ENCODE measurements at places on chromosomes 4 and X. TPM values are rescaled to one million over a fixed set of nuclear protein-coding genes. Genes with fewer than 3 reads are reported as not detected.

DNA sequence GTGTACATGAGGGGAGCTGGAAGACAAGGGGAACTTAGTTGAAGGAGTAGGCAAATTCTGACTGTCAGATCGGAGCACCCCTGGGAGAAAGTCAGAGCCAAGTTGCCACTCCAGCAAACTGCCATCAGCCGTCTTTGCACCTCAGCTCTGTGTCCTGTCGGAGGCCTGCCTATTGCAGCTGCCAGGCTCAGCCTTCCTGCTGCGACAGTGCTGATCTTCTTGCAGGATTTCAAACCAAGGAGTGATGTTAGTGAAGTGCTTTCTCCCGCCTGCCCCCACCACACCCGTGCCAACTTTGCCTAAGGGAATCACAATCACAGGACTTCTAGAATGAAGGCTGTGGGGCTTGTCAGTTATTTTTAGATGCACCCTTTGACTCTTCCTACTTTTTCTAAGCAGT is 185.3 kb downstream of the KIT start:
- no peak for DNase-seq

The UTP3 gene
- total RNA-seq, result 18.8 TPM

DNA sequence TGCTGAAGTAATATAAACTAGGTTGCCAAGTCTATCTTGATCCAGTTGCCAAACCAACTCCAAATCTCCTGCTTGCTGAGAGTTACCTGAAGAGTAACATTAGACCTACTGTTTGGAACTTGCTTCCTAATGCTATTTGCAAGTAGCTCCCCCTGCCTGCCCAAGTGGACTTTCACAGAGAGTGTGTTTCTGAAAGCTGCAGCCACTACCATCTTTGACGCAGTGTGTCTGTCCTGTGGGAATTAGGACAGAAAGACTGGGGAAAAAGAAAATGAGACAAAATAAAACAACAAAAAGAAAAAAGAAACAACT is 195.0 kb upstream of the HS3ST1 start:
- DNase-seq, result no peak

The GPC3 gene
- total RNA-seq, result 307 TPM

GRCh38 chrX:54024350-54024749 is 19.9 kb downstream of the PHF8 start:
- DNase-seq, result no peak

DNA sequence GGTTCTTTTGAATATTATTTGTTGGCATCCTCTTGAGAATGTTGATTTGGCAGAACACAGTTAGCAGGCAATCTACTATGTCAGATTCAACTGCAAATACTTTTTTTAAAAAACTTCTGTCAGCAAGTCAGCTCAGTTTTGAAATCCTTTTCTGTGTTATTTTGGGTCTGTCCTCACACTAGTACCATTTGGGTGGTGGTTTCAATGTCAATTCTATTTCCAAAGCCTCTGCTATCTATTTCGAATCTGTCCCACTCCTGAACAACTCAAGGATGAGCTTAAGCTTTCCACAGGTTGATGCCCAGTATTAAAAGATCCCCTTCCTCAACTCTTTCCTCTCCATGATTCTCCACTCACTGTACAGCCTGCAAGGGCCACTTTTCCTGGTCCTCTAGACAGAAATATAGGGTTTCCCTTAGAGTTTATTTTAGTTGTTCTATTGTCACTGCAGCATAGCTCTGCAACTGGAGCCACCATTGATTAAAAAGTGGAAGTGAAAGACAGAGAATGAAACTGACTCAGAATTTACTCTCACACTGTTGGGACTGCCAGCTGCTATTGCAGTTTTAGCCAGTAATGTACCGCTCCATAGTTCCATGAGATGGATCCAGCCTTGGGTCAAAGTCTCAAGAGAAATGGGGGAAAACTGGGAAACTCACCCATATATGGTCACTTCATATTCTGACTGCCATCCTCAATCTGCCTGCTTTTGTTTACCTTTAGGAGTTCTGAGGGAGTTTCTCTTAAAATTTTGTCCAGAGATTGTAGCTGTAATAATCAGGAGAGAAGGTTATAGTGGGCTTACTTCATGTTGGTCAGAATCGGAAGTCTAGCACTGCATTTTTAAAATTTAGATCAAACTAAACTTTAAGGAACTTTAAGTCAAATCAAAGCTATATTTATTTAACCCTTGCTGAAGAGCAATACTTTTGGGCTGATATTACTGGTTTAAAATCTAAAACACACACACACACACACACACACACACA is 14.6 kb downstream of the HDX start:
- no peak for DNase-seq

- DNase-seq, result no peak
Measured at GRCh38 chr4:182400790-182401189, 157.6 kb downstream of the TENM3 start.

The ADAD1 gene
- total RNA-seq, result not detected

- DNase-seq, result no peak
Measured at GRCh38 chr4:176274441-176274840, 5.4 kb upstream of the ASB5 start.

The SERTM2 gene
- total RNA-seq, result 0.10 TPM

GRCh38 chrX:14718403-14718802 is 154.5 kb downstream of the FANCB start:
- no peak for DNase-seq

The CT47A1 gene
- total RNA-seq, result not detected

- DNase-seq, result no peak
Measured at GRCh38 chr4:129623233-129623875, 527.4 kb downstream of the C4orf33 start.

The TCP11X2 gene
- not detected for total RNA-seq

GRCh38 chr4:126647756-126648397 is 984.9 kb upstream of the INTU start:
- no peak for DNase-seq

The WWC2 gene
- 24.0 TPM for total RNA-seq

The TMEM33 gene
- 34.4 TPM for total RNA-seq

- peak; percentile 97 for DNase-seq
Measured at GRCh38 chr4:99205153-99205979, 13.7 kb downstream of the ADH6 start.

- DNase-seq, result no peak
Measured at GRCh38 chrX:153639177-153640044, 7.6 kb upstream of the DUSP9 start.

DNA sequence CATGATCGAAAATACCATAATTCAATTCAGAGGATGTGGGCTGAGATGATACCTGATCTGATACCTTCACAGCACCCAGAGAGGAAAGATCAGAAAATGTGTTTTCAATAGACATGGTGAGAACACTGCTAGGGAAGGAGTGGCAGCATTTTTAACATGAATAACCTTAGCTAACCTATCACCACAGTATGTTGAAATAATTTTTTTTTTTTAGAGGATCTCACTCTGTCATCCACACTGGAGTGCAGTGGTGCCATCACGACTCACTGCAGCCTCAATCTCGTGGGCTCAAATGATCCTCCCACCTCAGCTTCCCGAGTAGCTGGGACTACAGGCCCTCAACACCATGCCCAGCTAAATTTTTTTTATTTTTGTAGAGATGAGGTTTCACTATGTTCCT is 90.5 kb upstream of the RAPGEF2 start:
- DNase-seq, result no peak

GRCh38 chrX:57583477-57583876 is 8.3 kb upstream of the ZXDB start:
- no peak for DNase-seq

The GASK1B gene
- 46.3 TPM for total RNA-seq

- DNase-seq, result no peak
Measured at GRCh38 chr4:46922205-46922604, 13.2 kb upstream of the COX7B2 start.

DNA sequence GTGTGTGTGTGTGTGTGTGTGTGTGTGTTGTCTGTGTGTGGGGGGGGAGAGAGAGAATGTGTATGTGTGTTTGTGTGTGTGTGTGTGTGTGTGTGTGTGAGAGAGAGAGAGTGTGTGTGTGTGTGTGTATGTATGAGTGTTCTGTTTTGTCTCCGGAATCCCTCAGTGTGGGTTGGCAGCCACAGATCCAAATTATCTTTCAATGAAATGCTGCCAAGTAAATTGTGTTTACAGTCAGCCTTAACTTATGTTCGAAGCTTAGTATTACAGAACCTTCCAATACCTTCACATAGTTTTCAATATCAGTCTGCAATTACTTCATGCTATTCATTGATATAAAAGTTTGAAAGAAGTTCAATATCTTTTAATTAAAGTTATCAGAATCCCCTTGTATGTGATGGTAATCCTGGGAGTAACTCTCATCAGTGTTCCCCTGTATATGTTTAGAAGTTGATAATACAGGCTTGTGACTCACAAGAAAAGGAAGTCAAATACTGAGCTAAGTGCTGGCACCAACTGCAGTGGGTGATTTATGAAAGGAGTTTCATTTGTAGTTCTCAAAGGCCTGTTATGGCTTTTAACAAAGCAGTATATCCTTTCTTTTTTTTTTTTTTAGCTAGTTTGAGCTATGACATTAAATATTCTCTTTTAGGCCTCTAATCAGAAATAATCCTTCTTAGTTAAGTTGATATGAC is 51.6 kb upstream of the HTR2C start:
- DNase-seq, result no peak

The MTTP gene
- 0.30 TPM for total RNA-seq

The SPANXD gene
- total RNA-seq, result not detected

The KIAA1210 gene
- 0.10 TPM for total RNA-seq

GRCh38 chrX:100976211-100976610 is 6.7 kb downstream of the ARL13A start:
- no peak for DNase-seq

DNA sequence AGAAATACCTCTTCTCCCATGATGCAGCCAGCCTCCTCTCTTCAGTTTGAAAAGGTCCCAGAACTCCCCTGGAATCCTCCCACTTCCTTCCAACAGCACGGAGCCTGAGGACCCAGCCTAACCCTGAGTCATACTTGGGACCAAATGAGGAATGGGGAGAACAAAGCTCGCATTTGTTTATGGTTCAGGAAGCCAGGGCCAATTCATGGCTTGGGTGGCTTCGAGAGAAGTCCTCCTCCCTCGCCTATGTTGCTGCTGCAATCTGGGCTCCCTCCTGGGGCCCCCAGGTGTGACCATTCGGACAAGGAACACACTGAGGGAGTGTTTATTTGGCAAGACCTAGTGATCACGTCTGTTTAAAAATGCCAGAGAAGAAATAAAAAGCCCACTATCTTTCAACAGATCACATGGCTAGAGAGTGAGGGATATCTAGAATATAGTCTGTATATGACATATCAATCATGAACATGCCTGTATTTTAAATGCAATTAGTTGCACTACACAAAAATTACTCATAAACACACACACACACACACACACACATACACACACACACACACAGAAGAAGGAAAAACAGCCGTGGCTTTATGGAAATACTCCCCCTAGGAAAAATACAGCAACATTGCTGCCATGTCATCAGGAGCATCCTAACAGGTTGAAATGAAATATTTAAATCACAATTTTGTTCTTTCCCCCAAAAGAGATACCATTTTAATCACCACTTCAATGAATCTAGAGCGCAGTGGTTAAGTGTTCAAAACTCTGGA is 155.7 kb upstream of the MAP3K15 start:
- peak; percentile 49 for DNase-seq

The DNAAF6 gene
- total RNA-seq, result not detected

The CT47C1 gene
- not detected for total RNA-seq

The GUCY1B1 gene
- total RNA-seq, result 12.6 TPM

DNA sequence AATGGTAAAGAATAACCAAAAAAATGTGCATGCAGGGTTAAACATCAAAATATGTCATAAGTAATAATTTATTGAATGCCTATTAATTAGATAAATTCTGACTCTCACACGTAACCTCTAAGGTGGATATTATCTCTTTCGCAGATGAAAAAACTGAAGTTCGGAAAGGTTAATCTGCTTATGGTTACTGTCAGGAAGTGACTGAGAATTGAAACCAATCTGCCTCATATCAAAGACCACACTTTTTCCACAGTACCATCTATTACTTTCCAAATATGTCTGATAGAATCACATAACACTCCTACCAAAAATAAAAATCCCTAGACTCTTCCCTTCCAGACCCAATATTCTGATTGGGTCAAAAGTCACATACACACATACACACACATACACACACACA is 6.2 kb downstream of the CHIC2 start:
- no peak for DNase-seq

DNA sequence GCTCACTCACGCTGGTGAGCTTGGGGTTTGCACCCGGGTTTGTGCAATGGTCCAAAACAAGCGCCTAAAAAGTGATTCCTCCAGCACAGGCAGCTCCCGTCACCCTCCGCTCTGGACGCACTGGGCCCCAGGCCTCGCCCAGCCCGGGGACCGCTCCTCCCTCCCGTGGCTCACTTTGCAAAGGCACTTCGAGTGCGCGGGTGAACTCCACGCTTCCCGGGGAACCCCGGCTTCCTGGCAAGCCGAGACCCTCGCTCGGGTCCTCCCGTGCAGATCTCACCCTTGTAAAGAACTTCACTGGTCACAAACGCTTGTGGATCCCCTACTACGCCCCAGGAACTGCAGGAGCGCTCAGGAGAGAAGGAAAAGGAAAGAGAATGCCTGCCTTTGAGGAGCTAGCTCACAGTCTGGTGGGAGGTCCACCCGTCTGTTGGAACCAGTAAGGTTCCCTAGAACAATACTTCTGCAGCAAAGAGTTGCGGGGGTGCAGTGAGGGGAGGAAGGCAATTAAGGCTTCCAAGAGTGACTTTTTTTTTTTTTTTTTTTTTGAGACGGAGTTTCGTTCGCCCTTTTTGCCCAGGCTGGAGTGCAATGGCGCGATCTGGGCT is at the start of gene CTPS2:
Gene CTPS2 (minus strand): TSS at position 122 of the 608 bp plus-strand sequence. CDS start 9,767 bp downstream, outside the sequence.
- peak; percentile 19 for DNase-seq

The ABLIM2 gene
- 5.0 TPM for total RNA-seq

GRCh38 chr4:146522869-146523205 is 1.1 kb upstream of the SLC10A7 start:
- DNase-seq, result peak; percentile 44

The ADH1A gene
- not detected for total RNA-seq

GRCh38 chr4:33255507-33255906 is 2535.3 kb downstream of the PCDH7 start:
- DNase-seq, result no peak

DNA sequence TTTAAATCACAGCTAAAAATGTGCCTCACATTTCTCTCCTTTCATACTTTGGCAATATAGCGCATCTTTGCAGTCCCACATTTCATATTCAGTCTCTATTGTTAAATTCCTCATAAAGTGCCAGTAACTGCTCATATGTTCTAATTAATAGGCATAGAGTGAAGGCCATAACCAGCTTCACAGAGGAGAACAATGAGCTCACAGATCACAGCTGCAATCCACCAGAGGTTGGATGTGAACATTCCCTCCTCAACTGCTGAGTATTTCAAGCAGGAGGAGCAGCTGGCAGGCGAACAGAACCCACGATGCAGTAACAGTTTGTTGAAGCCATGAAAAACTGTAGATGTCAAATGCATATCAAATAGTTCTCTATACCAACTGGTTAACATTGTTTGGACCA is 2088.7 kb upstream of the AGA start:
- peak; percentile 3 for DNase-seq

The DRD5 gene
- not detected for total RNA-seq

DNA sequence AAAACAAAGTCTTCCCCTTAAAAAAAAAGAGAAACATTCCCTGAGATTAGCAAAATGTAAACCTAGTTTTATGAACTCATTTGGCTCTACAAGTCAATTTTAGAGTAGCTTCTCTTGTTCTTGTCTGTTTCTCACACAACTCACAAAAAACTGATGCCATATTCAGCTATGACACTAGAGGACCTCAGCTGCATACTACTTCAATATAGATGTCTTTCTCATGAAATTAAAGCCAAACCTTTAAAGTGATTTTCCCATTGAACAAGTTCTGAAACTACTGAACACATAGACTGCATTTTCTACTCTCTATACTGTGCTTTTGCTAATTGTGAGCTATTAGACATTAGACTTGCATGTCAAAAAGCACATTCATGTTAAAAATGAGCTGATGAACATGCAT is 49.8 kb downstream of the TBCK start:
- peak; percentile 82 for DNase-seq
